ENCODE measurements at places on chromosomes 4 and X.
A peak's percentile ranks its signal among the peaks of the same experiment; 100 is the strongest.

DNA sequence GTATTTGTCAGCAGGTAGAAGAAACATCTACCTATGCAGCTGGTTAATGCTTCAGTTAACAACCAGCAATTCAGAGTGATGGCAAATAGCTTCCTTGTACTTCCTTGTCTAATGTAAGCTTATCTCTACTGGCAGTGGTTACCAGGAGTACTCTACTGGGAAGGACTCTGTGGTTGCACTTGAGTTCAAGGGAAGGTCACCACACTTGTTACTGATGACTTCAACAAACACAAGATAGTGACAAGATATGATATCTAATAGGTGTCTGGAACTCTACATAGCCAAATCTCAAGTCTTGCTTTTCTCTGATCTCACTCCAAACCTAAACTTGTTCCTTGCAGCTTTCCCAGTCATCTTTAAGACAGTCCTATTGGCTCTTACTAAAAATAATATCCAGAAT lies 1644.9 kb upstream of the TENM3 start:
- no peak overlapping the region for H3K27ac ChIP-seq
- no peaks in the 10 kb centered on the region for H3K27me3 ChIP-seq
- no peaks in the 10 kb centered on the region for H3K36me3 ChIP-seq

DNA sequence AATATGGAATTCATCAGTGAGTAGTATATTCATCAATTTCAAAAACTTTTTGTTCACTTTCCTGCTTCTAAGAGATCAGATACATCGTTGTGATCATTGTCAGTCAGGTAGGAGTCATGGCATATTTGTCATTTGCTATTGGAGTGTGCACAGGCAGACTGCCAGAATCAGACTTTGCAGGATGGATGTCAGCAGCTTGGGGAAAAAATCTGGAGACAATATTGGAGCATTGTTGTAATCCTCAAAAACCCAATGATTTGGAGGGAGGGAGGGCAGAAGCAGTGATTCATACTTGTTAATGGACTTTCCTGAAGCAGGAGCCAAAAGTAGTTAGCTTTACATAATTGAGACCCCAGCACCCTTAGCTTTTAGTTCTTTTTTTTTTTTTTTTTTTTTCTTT lies 59.6 kb upstream of the DRP2 start:
- DNase-seq, result no peak
- H3K4me1 ChIP-seq, result no peaks in the 10 kb centered on the region
- peaks cover 5% of the 10 kb centered on the region for H3K36me3 ChIP-seq
- H3K27me3 ChIP-seq, result no peaks in the 10 kb centered on the region

- no peak overlapping the region for H3K4me3 ChIP-seq
- H3K4me1 ChIP-seq, result peaks cover 4% of the 10 kb centered on the region
- H3K27ac ChIP-seq, result no peak overlapping the region
- no peaks in the 10 kb centered on the region for H3K27me3 ChIP-seq
- no peaks in the 10 kb centered on the region for H3K36me3 ChIP-seq
- no peak for DNase-seq
These were observed 56.8 kb upstream of the TXK start for GRCh38 chr4:48190839-48191238.

- no peaks in the 10 kb centered on the region for H3K27me3 ChIP-seq
- no peak overlapping the region for H3K4me3 ChIP-seq
- no peak for DNase-seq
- H3K4me1 ChIP-seq, result no peaks in the 10 kb centered on the region
These were observed 60.4 kb downstream of the CCNI start for GRCh38 chr4:77015390-77015789.

DNA sequence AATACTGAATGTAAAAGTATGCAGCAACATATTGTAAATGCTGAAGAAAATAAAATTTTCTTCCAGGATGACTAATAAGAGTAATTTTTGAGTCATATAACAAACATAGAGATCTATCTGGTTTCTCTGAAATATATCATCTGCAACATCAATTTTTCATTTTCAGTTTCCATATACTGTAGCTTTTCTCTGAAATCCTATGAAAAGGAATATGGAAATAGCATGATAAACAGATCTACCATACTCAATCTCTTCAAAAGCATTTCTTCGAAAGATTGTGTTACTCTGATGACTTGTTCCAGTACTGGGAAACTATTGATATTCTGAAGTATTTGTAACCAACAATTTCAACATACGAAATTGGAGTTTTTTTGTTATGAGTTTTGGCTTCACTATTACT lies 1156.7 kb downstream of the FAM133A start:
- H3K27me3 ChIP-seq, result no peaks in the 10 kb centered on the region
- H3K4me1 ChIP-seq, result no peaks in the 10 kb centered on the region
- H3K4me3 ChIP-seq, result no peak overlapping the region

- no peak overlapping the region for H3K4me3 ChIP-seq
- H3K27me3 ChIP-seq, result no peaks in the 10 kb centered on the region
- no peaks in the 10 kb centered on the region for H3K36me3 ChIP-seq
- no peak for DNase-seq
- H3K27ac ChIP-seq, result no peak overlapping the region
These were observed 28.6 kb downstream of the TEX13A start for GRCh38 chrX:105191878-105192277.

DNA sequence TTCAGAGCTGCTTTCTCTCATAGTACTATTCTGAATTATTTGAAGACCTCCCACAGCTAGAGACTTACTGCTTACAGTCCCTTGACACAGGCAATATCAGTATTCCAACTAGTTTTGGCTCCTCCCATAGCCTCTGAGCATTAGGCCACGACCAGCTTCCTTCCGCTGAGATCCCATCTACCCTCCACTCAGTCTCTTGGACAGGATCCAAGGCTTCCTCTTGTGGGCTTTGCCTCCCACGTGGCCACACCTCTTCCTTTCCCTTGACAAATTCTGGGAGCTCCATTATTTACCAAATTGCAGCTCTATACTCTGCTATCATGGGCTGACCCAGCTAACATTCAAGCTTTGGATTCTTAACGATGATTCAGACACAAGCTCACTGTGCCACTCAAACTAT lies 470.4 kb upstream of the GALNT7 start:
- H3K36me3 ChIP-seq, result no peaks in the 10 kb centered on the region
- H3K27ac ChIP-seq, result no peak overlapping the region
- H3K4me1 ChIP-seq, result no peaks in the 10 kb centered on the region
- DNase-seq, result no peak
- no peaks in the 10 kb centered on the region for H3K27me3 ChIP-seq

DNA sequence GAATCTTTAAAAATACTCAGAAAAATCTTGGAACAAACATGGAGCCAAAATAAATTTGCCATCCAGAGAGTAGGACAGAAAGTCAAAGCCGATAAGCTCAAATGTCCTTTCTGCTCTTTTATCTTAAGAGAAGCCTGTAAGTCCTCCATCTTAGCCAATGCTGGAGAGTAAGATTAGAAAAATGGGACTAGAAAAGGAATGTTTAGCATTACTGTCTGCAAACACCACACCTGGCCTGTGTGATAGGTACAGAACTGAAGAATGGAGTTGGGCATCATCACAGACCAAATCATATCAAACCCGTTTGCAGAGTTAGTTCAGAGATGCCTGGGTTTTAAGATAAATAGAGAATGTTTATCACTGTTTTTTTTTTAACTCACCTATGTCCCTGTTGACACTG lies 10.5 kb upstream of the SLC39A8 start:
- H3K27ac ChIP-seq, result no peak overlapping the region
- H3K27me3 ChIP-seq, result no peaks in the 10 kb centered on the region
- no peak for DNase-seq
- H3K4me3 ChIP-seq, result no peak overlapping the region
- no peaks in the 10 kb centered on the region for H3K4me1 ChIP-seq

- H3K4me1 ChIP-seq, result no peaks in the 10 kb centered on the region
- no peaks in the 10 kb centered on the region for H3K27me3 ChIP-seq
- H3K4me3 ChIP-seq, result no peak overlapping the region
- no peak for DNase-seq
- no peaks in the 10 kb centered on the region for H3K36me3 ChIP-seq
- no peak overlapping the region for H3K27ac ChIP-seq
These were observed 9.0 kb upstream of the MAGEC2 start for GRCh38 chrX:142214081-142214480.

DNA sequence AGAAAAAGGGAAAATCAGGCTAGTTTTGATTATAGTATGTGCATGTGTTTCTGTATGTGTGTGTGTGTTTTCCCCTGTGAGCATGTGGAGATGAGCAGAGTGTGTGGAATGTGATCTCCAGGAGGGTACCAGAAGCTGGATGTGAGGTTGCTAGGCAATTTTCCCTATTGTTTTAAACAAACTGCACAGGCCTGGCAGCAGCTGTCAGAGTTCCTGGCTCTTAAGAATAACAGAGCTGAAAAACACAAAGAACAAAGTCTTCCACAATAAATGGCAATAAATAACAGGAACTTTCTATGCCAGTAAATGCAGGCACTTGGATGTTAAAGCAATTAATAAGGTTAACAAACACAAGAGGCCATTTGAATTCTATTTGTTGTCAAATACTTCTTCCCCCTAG lies 344.6 kb upstream of the CTSO start:
- no peaks in the 10 kb centered on the region for H3K4me1 ChIP-seq
- H3K36me3 ChIP-seq, result no peaks in the 10 kb centered on the region
- no peaks in the 10 kb centered on the region for H3K27me3 ChIP-seq
- no peak for DNase-seq
- H3K27ac ChIP-seq, result no peak overlapping the region

DNA sequence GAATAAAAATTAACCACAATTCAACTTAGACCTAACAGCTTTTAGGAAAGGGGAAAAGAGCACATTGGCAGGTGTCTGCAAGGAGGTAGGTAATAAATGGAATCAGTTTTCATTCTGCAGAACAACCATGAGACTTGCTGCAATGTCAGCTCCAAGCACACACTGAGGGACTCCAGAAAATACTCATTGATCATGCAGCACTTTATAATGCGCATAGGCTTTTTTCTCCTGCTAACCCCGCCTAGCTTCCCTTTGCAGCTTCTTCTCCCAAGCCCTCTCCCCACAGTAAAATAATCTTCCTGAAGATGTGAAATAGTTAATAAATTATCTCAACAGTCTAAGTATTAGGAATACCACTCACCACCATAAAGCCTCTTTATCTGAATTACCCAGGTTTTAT lies 36.9 kb downstream of the ANKRD17 start:
- no peaks in the 10 kb centered on the region for H3K27me3 ChIP-seq
- H3K4me1 ChIP-seq, result peaks cover 7% of the 10 kb centered on the region
- H3K27ac ChIP-seq, result no peak overlapping the region

DNA sequence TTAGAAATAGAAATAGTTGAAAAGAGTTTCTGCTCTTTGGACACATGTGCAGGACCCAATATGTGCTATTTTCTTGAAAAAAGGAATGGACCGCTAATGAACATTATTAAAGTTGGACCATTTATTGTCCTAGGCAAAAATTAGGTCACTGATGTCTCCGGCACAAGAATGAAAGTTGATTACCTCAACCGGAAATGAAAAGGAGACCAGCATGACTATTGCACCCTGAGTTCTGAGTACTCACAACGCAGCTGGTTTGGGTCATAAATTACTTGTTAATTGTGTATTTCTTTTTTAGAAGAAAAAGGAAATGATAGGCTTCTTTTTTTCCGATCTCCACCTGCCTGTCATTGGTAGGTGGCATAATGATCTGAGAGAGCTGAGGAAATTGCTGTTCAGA lies 232.7 kb downstream of the ARHGAP24 start:
- H3K4me3 ChIP-seq, result no peak overlapping the region
- no peak for DNase-seq
- H3K36me3 ChIP-seq, result no peaks in the 10 kb centered on the region
- peak overlapping the region; percentile 13 for H3K27ac ChIP-seq
- no peaks in the 10 kb centered on the region for H3K4me1 ChIP-seq

DNA sequence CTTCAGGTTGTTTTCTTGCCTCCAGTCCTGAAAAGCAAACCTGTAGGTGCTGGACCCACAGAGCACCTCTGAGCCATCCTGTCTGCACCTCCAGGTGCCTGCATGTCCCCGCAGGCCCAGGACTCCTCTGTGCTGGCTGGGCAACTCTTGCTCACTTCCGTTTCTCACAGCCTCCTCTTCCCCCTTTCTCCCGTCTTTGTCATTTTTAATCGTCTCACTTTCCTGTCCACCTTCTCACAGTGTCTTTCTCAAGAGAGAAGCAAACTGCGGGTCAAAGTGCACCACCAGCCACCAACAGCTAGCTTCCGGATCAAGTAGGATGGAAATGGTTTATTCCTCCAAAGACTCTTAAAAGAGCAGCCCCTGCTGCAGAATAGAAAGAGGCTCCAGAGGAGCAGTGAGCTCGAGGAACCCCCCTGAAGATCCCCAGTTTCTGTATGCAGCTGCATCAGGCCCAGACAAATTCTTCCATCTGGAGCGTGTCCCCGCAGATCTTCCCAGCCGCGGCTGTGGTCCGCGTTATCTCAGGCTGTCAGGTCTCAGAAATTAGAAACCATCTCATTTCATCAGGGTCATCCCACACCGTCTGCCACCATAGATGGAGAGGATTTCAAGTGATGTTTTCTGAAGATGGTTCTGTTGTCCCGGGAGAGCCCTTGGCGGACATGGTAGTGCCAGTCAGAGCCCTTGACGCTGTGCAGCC lies 87.7 kb downstream of the FHDC1 start:
- H3K27me3 ChIP-seq, result no peaks in the 10 kb centered on the region
- H3K4me1 ChIP-seq, result no peaks in the 10 kb centered on the region
- H3K4me3 ChIP-seq, result no peak overlapping the region
- no peak overlapping the region for H3K27ac ChIP-seq

GRCh38 chrX:84156821-84157220 lies 31.2 kb downstream of the RPS6KA6 start:
- no peak overlapping the region for H3K27ac ChIP-seq
- no peaks in the 10 kb centered on the region for H3K36me3 ChIP-seq
- H3K27me3 ChIP-seq, result no peaks in the 10 kb centered on the region
- no peak for DNase-seq

DNA sequence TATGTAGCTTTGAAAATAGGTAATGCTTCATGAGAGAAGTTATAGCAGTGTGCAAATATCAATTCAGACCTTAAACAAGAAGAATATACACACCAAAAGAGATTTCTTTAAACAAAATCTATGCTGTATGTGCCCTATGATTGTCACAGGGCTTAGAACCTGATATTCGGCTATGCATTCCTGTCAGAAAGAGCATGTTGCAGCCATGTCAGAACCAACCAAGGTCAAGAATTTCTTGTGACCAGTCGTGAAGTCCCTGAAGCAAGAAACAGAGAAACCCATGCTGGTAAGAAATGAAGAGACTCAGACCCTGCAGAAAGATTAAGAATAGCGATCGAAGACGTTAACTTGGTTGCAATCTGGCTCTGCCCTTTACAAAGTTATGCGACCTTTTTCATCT lies 210.3 kb upstream of the SPIN4 start:
- H3K4me1 ChIP-seq, result no peaks in the 10 kb centered on the region
- no peaks in the 10 kb centered on the region for H3K27me3 ChIP-seq
- H3K4me3 ChIP-seq, result peak overlapping the region; percentile 65
- no peaks in the 10 kb centered on the region for H3K36me3 ChIP-seq
- no peak overlapping the region for H3K27ac ChIP-seq

All from tibial nerve (tissue), 4 donors.